ENCODE measurements at places on chromosomes 6 and 20.

DNA sequence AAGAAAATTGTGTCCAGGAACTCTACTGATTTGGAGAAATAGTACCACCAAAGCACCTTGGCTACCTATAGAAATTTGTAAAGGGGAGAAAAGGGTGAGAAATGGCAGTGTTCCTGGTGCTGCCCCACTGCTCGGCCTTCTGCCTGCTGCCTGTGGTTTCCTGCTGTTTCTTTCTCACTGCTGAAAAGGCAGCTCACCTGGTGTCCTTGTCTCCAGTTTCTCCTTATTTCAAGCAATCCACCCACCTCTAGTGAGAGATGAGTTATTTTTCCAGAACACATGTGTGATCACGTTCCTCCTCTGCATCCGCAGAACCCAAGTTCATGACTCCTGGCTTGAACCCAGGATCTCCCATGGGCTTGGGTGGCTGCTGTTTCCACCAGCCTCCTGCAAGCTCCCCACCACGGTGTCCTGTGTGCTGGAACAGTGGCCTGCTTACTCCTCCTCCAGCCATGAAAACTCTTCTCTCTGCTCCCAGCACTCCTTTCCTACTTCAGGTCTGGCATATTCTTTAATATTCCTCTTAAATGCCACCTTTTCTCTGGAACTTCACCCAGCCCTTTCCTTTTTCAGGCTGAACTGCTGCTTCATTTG is 48.9 kb downstream of the ELOVL2 start:
- no peak for DNase-seq

DNA sequence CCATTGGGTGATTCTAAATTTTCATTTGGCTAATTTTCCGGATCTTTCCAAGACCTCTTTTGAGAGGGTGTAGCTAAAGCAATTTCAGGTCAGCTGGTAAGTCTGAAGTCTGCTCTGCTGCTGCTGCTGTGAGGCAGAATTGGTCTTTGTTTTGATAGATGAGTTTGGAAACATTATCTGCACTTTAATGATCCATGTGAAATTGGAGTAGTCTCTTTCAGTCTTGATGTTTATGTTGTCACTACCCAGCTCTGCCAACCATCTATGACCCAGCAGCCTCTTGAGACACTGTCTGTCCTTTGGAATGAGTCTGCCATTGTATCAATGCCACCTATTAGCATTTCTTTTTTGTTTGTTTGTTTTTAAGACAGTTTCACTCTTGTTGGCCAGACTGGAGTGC is 44.1 kb downstream of the TXNDC5 start:
- no peak for DNase-seq

- no peak for DNase-seq
These were observed 139.7 kb downstream of the SYNDIG1 start for GRCh38 chr20:24608926-24609667.

- DNase-seq, result no peak
These were observed 347.5 kb downstream of the CDH4 start for GRCh38 chr20:61599541-61599992.

- no peak for DNase-seq
These were observed 54.0 kb downstream of the TRAF3IP2 start for GRCh38 chr6:111551521-111552231.

DNA sequence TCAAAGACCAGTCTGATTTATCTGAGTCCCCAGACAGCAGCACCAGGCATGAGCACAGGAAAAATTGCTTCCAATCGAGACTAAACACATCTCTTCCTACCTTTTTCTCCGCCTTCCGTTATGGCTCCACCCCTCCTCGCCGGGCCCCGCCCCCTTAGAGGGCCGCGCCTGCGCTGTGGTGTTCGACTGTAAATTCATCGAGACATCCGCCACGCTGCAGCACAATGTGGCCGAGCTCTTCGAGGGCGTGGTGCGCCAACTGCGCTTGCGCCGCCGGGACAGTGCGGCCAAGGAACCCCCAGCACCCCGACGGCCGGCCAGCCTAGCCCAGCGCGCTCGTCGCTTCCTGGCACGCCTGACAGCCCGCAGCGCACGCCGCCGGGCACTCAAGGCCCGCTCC is 8.9 kb downstream of the REM1 start:
- DNase-seq, result peak; percentile 71

GRCh38 chr6:167668019-167668753 is 158.5 kb upstream of the AFDN start:
- no peak for DNase-seq

- no peak for DNase-seq
These were observed 102.0 kb downstream of the SPTLC3 start for GRCh38 chr20:13110796-13111195.

GRCh38 chr6:43448916-43449315 is 6.4 kb downstream of the DLK2 start:
- no peak for DNase-seq

DNA sequence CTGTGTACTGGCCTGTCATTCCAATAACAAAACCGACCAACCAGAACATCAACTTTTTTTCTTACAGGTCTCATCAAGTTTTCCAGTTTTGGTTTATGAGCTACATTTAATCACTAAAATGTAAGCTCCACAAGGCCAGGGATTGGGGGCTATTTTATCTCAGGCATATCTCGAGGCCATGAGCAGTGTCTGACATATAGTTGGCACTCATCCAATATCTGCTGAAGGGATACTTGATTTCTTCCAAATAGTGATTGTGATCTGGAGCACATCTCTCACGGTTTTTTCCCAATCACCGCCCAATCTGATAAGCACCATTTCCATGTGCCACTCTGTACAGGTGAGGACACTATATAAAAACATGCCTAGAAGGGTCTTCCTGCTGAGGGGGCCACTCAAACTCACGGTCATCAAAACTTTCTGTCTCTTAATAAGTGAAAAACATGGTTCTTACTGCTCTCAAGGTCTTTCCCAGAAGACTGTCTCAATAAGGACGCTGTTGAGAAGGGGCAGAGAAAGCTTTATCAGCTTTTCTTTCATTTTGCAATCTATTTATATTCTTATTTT is 65.5 kb downstream of the MAN1A1 start:
- DNase-seq, result no peak

DNA sequence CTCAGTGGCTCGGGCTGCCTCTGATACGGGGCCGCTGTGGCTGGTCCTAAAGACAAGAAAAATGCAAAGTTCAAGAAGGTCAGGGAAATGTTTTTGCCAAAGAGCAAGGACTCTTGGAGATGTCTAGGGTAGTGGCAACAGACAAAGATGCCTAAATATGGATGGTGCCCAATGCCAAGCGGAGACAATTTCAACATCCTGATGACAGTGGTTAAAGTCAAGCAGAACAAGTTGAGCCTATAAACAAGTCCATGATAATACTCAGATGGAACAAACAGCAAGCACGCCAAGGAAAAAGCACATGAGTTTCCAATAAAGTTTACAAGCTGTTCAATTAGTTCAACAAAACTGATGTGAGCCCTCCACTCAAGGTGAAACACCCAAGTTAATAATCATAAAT is 51.1 kb downstream of the SLC22A1 start:
- no peak for DNase-seq

- no peak for DNase-seq
These were observed 69.4 kb downstream of the CDH4 start for GRCh38 chr20:61321481-61321880.
